ENCODE measurements at places on chromosomes 5 and 9. TPM values are rescaled to one million over a fixed set of nuclear protein-coding genes. Genes with fewer than 3 reads are reported as not detected.

The GABRB2 gene
- total RNA-seq, result not detected

The FYB1 gene
- 9.0 TPM for total RNA-seq

The CDX1 gene
- not detected for total RNA-seq

The ANKRD31 gene
- 0.05 TPM for total RNA-seq

The SLCO6A1 gene
- not detected for total RNA-seq

The C9 gene
- not detected for total RNA-seq

The CSF2 gene
- total RNA-seq, result 0.38 TPM

The C8G gene
- 1.7 TPM for total RNA-seq
